ENCODE measurements at places on chromosomes 7 and 10.

GRCh38 chr7:112297681-112298080 lies 91.2 kb downstream of the ZNF277 start:
- no peak for DNase-seq

GRCh38 chr10:29649561-29650551 lies 15.1 kb upstream of the SVIL start:
- DNase-seq, result no peak

DNA sequence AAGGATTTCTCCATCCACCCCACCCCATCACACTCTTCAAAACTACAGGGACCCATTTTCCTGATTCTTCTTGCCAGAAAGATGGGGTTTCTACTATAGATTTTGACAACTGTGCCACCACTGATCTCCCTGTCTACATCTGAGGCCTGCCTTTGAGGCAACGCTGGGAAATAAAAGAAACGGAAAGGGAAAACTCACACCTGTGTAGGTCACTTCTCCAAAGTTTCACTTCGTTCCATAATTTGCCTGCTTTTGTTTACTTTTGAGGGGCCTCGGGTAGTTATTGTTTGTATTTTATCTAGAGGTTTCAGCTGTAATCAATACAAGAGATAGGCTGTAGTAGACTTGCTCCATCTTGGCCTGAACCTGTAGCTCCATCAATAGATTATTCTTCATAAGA lies 56.1 kb downstream of the RAPGEF5 start:
- no peak for DNase-seq

DNA sequence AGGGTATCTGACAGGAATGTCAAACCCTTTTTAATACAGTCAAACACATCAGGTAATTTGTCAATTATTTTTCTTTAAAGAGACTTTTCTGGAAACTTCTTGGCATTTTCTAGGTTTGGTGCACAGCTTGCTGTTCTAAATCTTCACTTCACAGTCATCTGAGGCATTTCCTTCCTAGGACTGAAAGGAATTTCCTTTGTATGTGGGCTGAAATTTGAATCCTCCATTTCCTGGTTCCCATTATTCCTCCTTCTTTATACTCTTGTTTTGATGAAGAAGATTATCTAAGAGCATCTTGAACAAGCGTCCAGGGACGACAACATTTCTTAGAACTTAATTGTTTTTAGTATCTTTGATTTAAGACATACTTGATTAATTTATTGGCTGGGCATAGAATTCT lies 24.9 kb downstream of the CALD1 start:
- DNase-seq, result no peak

DNA sequence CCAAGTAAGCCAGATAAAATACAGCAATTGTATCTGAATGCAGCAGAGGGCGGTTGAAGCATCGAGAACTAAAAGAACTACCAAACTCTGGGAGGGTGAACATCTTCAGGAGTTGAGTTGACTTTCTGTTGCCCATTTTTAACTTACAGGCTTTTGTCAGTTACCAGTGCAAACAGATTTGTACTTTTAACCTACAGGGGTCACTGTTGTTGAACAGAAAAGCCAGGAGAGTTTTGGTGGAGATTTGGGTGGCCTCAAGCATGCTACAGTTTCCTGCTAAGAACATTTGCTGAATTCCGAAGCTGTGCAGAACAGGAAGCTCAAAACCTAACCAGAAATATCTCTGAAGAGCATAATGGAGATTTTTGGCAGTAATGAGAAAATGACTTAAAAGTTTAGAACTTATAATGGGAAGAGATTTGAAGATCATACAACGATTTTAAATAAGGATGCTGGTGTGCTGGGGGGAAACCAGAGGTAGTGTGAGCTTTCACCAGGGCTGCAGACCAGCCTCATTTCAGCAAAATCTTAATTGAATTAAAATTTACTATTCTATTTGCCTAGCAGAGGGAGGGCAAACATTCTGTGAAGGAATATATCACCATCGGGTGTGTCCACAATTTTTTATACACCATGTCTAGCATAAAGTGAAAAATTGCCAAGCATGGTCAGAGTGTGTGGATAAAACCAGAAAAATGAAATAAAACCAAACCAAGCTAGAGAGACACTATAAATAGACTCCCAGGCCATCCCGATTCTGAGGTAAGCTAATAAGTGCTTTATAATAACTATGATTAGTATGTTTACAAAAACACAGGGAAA lies 208.6 kb upstream of the CCDC6 start:
- no peak for DNase-seq

DNA sequence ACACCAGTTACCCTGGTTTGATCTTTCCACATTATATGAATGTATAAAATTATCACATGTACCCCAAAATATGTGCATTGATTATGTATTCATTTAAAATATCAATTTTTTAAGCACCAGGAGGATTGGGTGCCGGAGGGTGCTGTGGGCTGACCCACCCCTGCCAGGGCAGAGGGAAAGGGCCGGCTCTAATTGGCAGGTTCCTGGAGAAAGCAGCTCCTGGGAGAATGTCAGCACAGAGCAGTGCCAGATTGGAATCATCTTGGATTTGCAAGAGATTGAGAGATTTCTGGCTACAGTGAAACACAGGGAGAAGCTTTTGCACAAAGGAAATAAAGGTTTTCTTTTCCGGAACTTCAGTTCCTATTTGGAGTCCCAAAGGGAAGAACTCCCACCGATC lies 264.4 kb upstream of the TCERG1L start:
- DNase-seq, result no peak

DNA sequence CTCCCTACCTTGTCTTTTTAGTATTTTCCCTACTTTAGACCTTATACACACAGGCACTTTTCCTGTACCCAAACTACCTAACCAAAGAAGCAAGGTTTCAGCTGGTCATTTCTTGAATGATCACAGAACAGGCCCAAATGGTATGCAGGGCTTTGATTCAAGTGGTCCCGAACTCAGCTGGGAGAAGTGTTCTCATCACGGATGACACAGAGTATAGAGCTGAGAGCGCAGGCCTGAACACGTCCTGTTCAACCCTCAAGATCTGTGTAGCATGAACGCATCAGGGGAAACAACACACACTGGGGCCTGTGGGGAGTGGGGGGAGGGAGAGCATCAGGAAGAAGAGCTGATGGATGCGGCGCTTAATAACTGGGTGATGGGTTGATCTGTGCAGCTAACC lies 318.2 kb downstream of the SFMBT2 start:
- DNase-seq, result no peak

DNA sequence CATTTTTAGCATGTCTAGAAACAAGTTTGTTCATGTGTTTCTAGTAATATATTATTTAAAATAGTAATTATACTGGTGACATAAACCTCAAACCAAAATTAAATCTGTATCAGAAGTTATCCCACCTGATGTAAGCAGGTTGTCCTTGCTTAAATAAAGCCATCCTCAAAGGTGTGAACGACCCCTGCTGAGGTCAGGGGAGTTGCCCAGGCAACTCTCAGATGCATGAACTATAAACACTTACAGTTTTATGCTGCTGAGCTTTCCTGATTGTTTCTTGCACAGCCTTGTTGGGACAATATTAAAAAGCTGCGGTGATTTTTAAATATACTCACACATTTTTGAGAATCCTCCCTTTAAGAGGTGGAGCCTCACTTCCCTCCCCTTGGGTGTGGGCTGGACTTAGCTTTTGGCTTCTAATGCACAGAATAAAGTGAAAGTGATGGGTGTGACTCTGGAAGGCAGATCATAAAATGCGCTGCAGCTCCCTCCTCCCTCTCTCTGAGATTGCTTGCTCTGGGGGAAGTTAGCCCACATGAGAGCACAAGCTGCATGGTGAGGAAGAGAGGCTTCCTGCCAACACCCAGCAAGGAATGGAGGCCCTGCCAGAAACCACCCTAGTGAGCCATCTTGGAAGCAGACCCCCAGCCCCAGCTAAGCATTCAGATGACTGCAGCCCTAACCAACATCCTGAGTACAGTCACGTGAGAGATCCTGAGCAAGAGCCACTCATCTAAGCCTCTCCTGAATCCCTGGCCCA lies 152.7 kb downstream of the SKIDA1 start:
- DNase-seq, result peak; percentile 32

DNA sequence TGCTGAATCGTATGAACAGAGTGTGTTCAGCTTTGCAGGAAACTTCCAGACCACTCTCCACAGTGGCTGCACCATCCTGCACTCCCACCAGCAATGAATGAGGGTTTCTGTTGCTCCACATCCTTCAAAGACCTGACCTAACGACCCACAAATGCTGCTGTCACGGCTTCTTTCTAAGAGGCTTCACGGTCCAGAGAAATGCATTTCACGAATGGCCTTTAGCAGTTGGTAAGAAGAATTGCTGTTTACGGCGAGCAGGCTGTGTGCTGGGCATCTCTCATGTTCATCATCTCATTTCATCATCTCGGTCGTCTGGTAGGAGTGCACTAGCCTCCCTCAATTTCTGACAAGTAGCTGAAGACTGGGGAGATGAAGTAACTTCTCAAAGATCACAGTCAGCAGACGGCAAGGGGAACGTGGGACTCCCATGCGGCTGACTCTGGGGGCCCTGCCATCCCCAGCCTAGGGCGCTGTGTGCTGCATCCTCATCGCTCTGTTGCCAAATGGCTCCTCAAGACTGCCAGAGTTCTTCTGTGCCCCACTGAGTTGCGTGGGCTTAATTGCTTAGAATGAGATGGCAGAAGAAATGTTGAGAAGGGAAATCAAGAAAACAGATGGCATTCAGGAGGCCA lies 72.9 kb downstream of the ADARB2 start:
- no peak for DNase-seq

GRCh38 chr7:146961617-146962016 lies 845.0 kb downstream of the CNTNAP2 start:
- no peak for DNase-seq

DNA sequence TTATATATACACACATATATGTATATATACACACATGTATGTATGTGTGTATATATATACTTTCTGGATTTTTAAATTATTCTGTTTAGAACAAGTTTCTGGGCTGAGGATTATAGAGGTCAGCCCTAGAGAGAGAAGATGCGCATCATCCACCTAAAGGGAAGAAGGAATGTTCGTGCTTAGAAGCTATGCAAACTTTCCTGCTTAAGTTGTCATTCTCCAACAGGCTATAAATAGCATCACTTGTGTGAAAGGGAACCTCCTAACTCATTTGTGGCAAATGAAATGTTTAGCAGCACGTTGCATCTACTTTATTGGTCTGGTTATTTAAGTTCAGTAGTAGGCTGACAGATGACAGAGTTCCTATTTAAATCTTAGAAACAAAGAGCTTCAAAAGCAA lies 23.9 kb upstream of the TPK1 start:
- no peak for DNase-seq

GRCh38 chr10:104139221-104139620 lies 17.2 kb downstream of the SFR1 start:
- no peak for DNase-seq

Data from central memory CD4-positive, alpha-beta T cell (primary cell).